Activated naive CD8-positive, alpha-beta T cell treated with anti-CD3 and anti-CD28 coated beads, Interleukin-2, amount 50 U/mL, for 24 hours (primary cell): ENCODE measurements at places on chromosomes 7 and 10.
A peak's percentile ranks its signal among the peaks of the same experiment; 100 is the strongest.

GRCh38 chr7:128201067-128201689 lies 39.9 kb upstream of the LEP start:
- peak; percentile 18 for DNase-seq

GRCh38 chr7:72435366-72435765 lies 23.2 kb upstream of the CALN1 start:
- DNase-seq: no peak

GRCh38 chr7:18496341-18496700 lies 772 bp downstream of the HDAC9 start:
- DNase-seq: no peak

GRCh38 chr7:71329030-71329660 lies 197.2 kb downstream of the GALNT17 start:
- no peak for DNase-seq

DNA sequence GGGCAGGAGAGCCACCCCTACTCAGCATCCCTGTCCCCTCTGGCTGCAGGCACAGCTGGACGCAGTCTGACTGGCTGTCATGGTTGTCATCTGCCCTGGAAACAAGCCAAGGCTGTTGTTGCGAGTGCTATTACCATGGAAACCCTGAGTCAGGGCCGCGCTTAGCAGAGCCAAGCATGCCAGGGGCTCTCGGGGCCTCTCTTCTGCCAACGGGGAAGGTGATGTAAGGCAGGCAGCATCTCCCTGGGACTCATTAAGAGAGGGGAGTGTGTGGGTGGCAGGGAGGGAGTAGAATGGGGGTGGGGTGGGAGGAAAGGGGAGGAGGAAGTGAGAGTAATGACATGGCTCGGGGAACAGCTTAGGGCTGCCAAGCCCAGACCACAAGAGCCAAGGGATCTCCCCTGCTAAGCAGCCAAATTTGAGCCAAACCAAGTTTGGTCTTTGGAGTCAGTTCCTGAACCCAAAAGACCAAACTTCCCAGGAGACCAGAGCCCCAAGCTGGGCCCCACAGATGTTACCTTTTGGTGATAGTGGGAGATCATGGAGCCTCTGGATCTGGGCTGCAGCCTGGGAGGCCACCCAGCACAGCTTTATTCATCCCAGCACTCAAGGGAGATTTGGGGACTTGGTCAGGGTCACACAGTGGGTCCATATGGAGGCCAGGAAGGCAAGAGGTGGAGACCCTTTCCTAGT lies 67.6 kb downstream of the TMEM130 start:
- DNase-seq: peak; percentile 37

- DNase-seq: no peak
These were observed 85.1 kb downstream of the MYOF start for GRCh38 chr10:93397020-93397419.

DNA sequence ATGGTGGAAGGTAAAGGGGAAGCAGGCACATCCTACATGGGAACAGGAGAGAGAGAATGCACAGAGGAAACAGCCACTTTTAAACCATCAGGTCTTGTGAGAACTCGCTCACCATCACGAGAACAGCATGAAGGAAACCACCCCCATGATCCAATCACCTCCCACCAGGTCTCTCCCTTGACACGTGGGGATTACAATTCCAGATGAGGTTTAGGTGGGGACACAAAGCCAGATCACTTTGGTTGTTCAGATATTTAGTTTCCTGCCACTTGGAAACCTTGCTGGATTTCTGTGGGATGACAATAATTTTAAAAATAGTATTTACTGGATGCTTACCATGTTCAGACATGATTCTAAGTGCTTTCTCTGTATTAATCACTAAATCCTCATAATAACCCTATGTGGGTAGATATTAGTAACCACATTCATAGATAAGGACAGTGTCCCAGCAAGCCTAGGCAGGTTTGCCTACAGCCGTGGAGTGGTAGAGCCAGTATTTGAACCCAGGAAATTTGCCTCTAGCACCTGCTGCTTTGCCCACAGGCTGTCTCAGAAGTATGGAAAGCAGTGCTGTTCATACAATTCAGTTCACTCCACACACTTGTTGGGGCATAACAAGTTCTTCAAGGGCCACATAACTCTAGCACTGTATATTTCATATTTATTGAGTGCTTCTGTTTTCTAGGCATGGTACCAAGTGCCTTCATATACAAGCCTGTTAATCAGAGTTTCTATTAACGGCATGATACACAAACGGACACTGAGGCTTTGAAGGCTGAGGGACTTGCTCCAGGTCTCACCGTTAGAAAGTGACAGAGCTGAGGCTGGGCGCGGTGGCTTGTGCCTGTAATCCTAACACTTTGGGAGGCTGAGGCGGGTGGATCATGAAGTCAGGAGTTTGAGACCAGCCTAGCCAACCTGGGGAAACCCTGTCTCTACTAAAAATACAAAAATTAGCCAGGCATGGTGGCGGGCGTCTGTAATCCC lies 8.3 kb downstream of the TLL2 start:
- no peak for DNase-seq

GRCh38 chr7:99469381-99470065 lies 3.2 kb upstream of the ZNF789 start:
- DNase-seq: no peak

GRCh38 chr10:852386-852785 lies 79.1 kb downstream of the LARP4B start:
- no peak for DNase-seq

DNA sequence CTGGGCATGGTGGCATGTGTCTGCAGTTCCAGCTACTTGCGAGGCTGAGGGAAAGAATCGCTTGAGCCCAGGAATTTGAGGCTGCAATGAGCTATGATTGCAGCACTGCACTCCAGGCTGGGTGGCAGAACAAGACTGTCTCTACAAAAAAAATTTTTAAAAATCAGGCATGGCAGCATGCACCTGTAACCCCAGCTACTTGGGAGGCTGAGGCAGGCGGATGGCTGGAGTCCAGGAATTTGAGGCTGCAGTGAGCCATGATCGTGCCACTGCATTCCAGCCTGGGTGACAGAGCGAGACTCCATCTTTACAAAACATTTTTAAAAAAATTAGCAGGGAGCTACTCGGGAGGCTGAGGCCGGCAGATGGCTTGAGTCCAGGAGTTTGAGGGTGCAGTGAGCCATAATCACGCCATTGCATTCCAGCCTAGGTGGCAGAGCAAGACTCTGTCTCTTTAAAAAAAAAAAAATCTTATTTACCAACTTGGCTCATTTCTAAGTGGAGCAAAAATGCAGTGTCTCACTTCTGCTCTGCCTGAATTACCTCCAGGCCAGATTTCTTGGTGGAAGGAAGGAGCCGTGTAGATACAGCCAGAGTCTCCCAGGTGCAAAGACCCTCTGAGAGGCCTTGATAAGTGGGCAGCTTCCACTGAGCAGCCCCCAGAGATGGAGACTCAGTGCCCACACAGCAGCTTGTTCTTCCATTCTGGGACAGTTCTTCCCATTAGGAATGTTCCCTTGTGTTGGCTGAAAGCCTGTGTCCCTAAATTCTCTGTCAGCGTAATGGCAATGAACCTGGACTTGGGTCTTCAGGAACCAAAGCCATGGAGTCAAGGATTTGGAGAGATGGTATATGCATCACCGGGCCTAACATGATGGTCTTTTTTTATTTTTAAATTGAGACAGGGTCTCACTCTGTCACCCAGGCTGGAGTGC lies 30.0 kb downstream of the GTF2IRD1 start:
- DNase-seq: no peak

DNA sequence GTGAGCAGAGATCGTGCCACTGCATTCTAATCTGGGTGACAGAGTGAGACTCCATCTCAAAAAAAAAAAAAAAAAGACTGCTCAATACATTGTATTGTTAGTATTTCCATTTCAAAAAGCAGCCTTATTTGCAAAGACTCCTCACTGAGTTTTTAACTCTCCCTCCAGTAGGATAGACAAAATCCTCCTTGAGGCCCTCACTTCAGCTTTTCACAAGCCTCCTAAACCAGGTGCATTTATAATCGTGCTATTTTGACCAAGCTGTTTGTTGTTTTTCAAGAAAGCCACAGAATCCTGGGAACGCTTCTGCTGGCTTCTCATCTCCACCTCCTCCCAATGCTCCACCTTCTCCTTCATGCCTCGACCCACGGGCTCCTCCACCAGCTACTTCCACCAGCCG lies 6.3 kb upstream of the DDIT4 start:
- no peak for DNase-seq

- DNase-seq: no peak
These were observed 71.9 kb upstream of the ADARB2 start for GRCh38 chr10:1809139-1809741.

DNA sequence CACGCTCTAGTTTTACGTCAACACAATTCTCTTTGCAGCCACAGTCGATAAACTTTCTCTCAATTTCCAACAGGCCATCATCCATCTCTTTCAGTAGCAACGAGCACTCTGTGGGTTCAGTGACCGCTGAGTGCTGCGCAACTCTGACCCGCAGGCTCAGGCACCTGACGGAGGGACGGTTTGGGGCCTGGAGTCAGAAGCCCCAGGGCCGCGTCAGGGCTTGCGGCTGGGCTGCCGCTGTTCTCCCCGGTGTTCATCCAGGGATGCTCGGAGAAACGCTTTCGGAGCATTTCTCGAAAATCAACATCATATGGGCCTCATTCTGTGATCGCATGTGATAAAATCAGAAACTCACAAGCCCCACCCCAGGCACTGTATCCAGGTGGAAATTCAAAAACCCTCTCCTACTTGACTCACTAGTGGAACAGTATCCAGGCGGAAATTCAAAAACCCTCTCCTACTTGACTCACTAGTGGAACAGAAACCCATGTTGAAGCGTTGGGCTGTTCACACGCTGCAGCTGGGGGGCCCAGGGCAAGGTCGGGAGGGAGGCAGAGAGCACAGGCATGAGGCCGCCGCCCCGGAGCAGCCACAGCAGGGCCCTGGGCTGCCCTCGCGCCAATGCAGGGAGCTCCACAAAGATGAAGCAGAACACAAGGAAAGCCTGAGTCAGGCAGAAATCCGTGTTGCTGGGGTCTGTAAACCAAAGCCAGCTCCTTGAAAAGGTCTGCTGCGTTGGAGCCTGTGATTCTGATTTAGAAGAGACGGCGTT lies 73.3 kb upstream of the NKX6-2 start:
- no peak for DNase-seq

- DNase-seq: peak; percentile 30
These were observed 110.4 kb downstream of the SFMBT2 start for GRCh38 chr10:7300384-7300971.

- no peak for DNase-seq
These were observed 342.1 kb downstream of the SEMA3D start for GRCh38 chr7:84844771-84845170.

GRCh38 chr10:17033529-17034260 lies 95.9 kb downstream of the CUBN start:
- no peak for DNase-seq

GRCh38 chr7:155868955-155869783 lies 56.9 kb upstream of the SHH start:
- DNase-seq: no peak

GRCh38 chr7:80428161-80429054 lies 83.5 kb downstream of the GNAT3 start:
- no peak for DNase-seq

DNA sequence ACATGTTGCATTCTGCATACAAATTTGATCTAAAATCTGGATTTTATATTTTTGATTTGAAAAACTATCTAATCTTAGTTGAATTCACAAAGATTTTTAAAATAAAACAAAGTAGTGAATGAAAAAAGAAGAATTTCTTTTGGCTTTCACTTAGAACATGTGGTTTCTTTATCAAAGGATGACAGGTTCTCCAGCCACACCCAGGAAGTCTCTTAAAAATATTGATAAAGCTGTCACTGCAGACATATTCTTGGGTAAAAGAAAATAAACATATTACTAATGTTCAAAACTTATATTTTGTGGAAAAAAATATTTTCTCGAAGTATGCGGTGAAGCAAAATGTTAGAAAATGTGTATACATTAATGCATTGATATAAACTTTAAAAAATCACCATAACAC lies 44.3 kb downstream of the ARL4A start:
- no peak for DNase-seq

DNA sequence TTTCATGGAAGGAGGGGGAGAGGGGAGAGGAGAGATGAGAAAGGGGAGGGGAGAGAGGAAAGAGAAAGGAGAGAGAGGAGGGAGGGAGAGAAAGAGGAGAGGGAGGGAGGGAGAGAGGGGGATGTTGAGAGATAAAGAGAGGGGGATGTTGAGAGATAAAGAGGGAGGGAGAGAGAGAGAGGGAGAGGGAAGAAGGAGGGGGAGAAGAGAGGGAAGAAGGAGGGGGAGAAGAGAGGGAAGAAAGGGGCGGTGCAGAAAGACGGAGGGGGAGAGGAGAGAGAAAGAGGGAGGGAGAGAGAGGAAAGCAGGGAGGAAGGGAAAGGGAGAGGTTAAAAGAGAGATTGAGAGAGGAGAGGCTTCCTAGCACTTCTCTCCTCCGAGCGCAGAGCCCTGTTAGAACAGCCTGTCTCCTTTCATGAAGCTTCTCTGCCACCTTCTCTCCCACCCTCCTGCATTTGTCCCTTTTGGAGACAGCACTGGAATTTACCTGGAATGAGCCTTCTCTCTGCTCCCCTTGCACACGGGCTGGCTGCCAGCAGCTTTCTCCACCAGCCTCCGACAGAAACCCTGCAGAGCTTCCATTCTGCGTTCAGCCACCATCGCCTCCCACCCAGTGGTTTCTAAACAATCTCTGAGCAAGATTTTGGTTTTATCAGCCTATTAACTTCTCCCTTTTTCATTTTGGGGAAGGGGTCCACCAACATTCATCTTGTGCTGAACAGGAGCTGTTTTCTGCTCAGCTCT lies 74.0 kb upstream of the CARD11 start:
- no peak for DNase-seq

DNA sequence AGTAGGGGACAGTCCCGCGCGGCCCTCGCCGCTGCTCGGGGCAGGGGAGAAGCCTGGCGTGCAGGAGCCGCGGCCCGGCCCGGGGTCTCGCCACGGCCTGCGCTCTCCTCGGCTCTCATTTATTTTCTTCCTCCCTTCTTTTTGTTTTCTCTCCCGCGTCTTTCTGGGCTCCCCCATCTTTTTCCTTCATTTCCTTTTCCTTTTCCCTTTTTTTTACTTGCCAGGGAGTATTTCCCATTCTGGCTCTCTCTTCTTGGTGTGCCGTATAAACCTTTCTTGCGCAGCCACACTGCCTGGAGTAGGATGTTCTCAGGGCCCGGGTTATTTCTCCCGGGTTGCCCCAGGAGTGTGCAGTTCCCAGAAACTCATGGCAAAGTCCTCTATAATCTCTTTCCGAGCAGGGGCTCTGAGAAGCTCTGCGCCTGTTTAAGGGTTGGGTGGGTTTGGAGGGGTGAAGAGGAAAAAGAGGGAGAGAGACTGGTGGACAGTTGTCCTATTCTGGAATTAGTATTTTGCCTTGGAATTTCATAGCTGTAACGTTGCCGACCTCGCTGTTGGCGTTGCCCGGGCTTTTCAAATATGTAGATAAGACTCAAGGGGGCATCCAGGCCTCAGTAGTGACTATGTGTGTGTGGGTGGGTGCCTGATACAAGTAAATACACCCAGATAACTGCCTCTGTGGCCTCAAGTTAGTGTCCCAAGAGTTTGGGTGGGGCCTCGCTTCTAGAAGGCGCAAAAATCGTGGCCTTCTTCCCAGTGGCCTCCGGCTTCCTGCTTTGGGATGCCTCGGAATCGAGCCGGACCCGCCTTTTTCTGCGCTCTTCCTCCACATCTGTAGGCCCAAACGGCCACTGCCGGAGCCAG lies 4.3 kb upstream of the ZNF503 start:
- no peak for DNase-seq

- no peak for DNase-seq
These were observed 55.0 kb upstream of the NKX6-2 start for GRCh38 chr10:132840698-132841614.
